Activated CD4-positive, alpha-beta T cell treated with anti-CD3 and anti-CD28 coated beads for 36 hours (primary cell): ENCODE measurements at places on chromosomes 1 and 21.

DNA sequence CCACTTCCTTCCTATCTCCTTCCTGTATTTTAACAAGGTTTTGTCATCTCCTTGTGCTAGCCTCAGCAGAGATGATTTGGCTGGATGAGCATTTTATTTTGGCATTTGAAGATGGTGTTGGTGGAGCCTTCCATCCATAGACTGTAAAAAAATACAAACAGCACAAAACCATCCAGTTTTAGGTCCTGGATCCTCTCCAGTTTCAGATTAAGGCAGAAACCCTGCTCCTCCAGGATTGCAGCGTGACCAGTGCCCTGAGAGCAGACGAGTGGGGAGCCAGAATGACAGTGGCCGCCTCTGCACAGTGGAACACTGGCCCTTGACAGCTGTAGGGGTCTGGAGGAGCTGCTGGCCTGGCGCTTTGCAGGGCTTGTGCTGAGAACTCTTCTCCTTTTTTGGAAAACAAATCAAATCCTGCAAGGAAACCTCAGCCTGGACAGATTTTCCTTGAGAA is 72.2 kb upstream of the GADD45A start:
- DNase-seq: no peak

DNA sequence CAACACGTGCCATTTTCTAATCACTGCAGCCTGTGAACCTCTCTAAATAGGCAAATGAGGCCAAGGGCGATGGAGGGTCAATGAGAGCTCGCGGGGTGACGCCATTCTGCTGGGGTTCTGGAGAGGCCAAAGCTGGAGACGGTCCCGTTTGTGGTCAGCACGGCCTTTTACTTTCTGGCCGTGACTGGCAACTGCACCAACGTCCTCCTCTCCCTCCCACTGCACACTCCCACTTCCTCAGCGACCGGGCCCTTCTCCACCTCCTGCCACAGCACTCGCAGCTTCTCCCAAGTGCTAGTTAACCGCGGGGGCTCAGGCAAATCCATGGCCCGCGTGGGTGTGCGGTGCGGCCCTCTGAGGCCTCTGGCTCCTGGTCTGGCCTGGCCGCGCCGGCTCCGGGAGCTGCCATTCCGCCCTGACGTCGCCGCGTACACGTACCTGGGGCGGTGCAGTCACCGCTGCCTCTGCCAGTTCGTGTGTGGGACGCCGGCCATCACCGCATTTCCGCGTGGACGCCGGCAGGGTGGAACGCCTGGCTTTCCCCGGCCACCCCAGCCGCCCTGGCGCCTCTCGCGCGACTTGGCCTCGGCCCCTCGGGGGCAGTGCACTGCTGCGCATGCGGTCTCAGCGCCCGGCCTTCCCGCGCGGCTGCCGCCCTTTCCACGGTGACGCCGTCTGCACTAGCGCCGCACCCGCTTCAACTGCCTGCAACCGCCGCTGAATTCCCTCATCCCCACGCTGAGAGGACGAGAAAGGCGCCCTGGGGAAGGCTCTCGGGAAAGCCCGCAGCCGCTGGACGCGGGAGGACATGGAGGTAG is 18.2 kb downstream of the OR2C3 start:
- peak; percentile 35 for DNase-seq

GRCh38 chr1:204445860-204446412 is 34.3 kb upstream of the PPP1R15B start:
- DNase-seq: peak; percentile 82

- DNase-seq: no peak
Observed at GRCh38 chr1:112231331-112231730, 164.7 kb upstream of the CTTNBP2NL start.

- DNase-seq: no peak
Observed at GRCh38 chr1:157403203-157403602, 149.1 kb downstream of the FCRL5 start.

DNA sequence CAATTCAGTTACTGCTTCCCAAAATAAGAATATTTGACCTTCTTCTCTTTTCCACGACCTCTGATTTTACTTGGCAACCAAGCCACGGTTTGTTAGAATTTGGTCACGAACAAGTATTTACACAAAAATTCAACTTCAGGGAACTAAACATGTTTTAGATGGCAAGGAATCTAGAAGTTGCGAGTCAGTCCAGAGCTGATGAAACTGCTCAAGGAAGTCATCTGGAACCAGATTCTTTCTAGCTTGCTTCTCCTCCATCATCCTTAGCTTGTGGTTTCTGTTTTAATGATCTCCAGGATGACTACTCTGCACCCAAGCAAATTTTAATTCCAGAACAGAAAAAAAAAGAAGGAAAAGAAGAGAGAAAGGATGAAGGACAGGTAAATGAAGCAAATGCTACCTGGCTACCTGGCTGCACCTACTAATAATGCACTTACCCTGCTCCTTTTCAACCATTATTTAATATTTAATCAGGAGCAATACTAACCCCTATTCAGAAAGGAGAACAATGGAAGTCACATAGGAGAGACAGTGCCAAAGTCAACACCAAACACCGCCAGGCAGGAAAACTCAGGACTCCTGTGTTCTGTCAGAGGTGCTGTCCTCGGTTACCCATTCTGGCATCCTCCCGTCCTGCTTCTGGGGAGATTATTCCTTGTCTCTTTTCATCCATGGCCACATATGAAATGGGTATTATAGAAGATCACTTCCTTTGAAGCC is 54.2 kb upstream of the RGS7 start:
- DNase-seq: no peak

GRCh38 chr1:170377440-170377839 is 154.5 kb upstream of the GORAB start:
- DNase-seq: no peak

DNA sequence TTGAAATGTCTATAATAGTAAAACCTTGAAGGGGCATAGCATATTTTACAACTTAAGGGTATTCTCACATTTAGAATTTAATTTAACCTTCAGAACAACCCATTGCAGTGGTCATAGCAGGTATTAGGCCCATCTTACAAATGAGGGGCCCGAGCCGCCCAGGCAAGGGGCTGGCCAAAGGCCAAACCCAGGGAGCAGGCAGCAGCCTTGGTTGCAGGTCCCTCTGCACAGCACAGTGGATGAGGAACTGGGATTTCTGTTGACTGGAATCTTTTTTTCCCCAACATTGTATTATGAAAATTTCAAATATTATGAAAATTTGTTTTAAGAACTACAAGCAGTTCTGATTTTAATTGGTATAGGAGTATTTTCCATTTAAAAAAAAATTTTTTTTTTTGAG is 33.2 kb downstream of the CCSAP start:
- no peak for DNase-seq

DNA sequence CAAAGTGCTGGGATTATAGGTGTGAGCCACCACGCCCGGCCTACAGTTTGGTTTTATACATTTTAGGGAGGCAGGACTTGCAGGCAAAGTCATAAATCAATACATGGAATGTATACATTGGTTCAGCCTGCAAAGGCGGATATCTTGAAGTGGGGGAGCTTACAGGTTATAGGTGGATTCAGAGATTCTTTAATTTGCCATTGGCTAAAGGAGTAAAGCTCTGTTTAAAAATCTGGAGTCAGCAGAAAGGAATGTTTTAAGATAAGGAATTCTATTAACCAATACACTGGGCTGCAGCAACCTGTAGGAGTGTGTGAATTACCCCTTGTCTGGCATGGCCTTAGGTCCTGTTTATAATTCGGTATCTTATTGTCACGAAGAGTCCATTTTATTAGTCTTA is 57.6 kb downstream of the OPTC start:
- DNase-seq: no peak

DNA sequence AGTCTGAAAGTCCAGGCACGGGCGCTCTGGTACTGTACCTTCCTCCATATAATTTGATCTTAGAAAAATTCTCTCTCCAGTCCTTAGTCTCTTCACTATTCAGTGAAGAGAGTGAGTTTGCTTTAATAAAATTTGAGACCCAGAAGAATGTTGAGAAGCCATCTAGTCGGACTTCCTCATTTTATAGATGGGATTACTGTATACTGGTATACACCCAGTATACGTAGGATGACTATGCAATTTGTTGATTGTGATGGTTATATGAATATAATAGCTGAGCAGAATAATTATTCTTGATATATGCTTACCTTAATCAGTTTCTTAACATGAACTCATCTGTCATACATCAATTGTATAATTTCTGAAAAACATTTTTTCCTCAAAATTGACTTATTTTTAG is 328.0 kb upstream of the B3GALT2 start:
- no peak for DNase-seq

GRCh38 chr1:58997060-58997411 is 213.2 kb upstream of the JUN start:
- DNase-seq: no peak

- no peak for DNase-seq
Observed at GRCh38 chr1:184743062-184743756, 11.4 kb downstream of the EDEM3 start.

GRCh38 chr1:234913278-234913649 is 215.4 kb downstream of the TOMM20 start:
- DNase-seq: no peak

DNA sequence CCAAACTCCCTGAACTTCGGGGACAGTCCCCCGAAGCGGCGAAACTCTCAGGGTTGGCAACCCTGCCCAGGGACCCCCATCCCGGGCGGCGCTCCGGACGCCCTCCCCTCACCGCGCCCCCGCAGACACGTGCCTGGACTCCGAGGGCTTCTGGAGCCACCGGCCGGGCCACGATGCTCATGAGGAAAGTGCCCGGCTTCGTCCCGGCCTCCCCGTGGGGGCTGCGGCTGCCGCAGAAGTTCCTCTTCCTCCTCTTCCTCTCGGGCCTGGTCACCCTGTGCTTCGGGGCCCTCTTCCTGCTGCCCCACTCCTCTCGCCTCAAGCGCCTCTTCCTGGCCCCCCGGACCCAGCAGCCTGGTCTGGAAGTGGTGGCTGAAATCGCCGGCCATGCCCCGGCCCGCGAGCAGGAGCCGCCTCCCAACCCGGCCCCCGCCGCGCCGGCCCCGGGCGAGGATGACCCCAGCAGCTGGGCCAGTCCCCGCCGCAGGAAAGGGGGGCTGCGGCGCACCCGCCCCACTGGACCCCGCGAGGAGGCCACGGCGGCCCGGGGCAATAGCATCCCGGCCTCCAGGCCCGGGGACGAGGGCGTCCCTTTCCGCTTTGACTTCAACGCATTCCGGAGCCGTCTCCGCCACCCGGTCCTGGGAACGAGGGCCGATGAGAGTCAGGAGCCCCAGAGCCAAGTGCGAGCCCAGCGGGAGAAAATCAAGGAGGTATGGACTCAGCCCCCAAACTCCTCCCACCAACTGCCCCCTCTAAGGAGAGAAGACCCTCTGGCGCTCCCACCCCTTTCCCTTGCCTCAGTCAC is 1.2 kb downstream of the MAN1C1 start:
- DNase-seq: peak; percentile 35

DNA sequence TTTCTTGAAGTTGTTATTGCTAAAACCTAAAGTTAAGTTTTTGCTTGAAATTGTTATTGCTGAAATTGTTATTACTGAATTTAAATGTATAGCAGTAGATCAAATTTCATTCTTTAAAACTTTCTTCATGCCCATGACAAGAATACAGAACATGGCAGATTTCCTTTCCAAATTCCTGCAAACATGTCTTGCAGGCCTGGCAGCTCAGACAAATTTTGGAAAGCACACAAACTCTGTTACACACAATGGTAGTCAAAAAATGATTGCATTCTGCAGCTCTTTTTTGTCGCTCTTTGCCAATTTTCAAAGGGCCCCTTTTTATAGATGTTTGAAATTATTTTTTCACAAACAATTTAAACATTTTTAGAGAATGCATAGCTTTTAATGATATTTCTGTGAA is 1292.3 kb upstream of the B3GALT2 start:
- no peak for DNase-seq

- peak; percentile 90 for DNase-seq
Observed at GRCh38 chr1:32201011-32201855, 838 bp downstream of the CCDC28B start.

- no peak for DNase-seq
Observed at GRCh38 chr1:229578168-229579058, 19.9 kb upstream of the ABCB10 start.

DNA sequence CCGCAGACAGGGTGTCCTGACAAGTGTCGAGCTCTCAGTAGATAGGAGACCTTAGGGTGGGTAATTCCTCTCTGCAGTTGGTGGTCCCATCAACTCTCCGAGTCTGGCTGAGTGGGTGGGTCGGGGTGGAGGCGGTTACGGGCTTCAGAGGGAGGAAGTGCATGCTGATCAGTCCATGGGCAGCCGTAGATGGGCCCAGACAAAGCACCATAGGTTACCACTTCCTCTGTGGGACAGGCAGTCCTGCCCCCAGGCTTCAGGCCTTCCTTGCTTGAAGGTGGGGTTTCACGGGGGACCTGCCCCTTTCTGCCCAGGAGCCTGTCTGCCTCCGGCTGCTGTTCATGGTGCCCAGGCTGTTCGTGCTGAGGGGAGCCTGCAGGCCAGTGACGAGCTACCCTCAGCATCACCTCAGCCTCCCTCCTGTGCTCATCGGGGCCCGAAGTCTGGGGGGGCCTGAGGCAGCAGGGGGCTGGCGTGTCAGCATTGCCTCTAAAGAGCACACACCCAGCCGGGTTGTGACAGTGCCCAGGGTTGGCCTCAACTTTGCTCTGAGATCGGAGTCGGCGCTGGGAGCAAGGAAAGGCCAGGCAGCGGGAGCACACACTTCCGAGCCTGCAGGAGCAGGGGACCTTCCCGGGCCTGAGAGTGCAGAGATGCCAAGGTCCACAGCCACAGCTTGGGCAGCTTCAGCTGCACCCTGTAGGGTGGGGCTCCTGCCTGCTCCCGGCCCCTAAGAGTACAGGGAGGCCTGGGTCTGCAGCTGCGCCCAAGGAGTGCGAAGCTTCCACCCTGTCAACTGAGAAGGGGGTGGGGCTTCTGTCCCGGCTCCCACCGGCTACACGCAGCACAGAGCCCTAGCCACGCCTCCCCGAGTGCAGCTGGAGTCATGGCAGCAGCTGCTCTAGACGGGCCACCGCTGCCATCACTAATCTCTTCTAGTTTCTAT is 225.4 kb upstream of the NRIP1 start:
- no peak for DNase-seq

DNA sequence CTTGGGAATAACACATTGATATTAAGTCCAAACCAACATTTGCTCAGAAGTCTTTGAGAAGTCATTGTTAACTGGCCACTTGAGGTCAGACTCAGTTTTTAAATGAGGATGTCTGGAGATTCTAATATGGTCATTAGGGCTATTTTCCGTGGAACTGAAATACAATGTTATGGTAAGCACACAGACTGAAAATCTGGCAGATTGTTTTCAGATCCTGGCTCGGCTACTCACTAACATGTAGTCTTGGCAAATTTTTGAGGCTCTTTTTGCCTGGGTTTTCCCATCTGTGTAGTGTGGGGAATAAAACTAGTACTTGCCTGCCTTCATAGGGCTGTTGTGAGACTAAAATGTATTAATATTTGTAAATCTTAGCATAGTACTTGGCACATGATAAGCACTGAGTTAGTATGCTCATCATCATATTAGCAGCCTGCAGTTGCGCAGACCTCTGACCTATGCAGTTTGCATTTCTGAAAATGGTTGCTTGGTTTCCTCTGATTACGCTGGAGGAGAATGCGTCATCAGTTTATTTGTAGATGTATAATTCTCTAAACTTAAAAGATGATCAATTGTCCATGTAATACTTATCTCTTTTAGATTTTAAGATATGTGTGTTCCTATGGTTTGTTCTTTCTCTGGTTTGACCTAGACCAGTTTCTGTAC is 100.8 kb downstream of the C1orf21 start:
- no peak for DNase-seq
